Peyer's patch (tissue), 4 donors: ENCODE measurements at places on chromosomes 12 and 14.

GRCh38 chr14:73472185-73473114 is 14.1 kb upstream of the NUMB start:
- no peak for DNase-seq

DNA sequence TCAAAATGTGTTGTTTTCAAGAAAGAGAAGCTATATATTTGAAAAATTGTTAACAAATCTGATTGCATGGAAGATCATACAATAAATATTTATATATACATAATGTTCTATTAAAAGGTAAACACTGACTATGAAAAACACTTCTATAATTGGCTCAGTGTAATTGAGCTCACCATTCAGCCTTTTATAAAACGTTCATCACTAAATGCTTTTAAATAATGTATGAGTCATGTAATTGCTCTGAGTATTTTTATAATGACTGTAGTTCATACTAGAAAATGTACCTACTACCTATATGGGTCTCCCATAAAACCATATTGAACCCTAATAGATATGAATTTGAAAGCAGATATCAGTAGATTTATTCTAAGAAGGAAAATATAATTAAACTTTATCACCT is 240.4 kb upstream of the MGAT4C start:
- DNase-seq: no peak

GRCh38 chr12:68245180-68246021 is 8.0 kb downstream of the IL22 start:
- DNase-seq: no peak

DNA sequence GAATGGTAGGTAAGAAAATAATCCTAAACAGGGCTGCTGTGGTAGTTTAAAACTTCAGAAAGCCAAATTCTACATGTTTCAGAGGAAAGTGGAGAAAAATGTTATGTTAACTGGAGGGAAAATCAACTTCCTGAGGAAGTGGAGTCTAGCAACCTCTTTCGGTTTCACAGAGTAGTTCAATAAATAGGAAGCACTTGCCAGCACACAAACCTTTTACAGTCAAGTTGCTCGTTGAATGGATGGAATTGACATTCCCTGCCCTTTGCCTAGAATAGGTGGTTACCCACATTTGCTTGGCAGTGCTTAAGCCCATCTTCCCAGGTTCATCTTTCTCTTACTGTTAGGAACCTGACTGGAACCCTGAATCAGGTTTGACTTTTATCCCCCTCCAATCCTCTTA is 15.9 kb downstream of the ANKRD13A start:
- no peak for DNase-seq

DNA sequence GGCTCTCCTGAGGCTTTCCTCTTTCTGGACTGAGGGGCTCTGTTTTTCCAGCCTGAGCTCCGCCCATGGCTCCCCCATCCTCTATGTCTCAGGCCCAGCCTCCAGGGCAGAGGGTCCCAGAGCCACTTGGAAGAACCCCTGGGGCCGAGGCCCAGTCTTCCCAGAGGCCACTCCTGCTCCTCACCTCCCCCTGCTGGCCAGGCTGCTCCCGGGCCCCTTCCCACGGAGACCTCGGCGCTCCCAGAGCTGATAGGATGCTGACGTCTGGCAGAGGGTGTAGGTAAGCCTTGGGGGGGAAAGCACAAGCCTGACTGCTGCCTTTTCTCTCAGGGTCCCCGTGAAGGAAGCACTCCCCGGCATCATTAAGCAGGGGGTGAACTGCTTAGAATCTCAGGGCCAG is 51.4 kb downstream of the ERH start:
- peak; percentile 62 for DNase-seq

DNA sequence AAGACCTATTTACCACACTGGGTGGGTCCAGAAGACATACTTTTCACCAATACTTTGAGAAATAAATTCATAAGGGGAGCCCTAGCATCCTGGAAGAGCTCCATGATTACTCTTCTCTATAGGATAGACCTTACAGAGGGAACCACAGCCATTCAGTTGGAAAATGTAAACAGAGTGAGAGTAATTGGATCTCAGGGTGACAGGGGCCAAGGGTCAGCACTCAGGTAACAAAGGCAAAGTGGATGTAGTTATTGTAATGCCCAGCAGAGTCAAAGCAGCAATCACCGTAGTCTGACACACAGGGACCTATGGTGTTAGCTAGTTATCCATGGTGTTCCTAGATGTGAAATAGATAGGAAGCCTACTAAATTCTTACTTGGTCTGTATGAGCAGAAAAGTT is 10.8 kb upstream of the GTF2A1 start:
- DNase-seq: no peak

- no peak for DNase-seq
These were observed 11.0 kb upstream of the MLXIP start for GRCh38 chr12:122067548-122067947.

GRCh38 chr12:4143896-4144295 is 129.7 kb upstream of the CCND2 start:
- DNase-seq: no peak

DNA sequence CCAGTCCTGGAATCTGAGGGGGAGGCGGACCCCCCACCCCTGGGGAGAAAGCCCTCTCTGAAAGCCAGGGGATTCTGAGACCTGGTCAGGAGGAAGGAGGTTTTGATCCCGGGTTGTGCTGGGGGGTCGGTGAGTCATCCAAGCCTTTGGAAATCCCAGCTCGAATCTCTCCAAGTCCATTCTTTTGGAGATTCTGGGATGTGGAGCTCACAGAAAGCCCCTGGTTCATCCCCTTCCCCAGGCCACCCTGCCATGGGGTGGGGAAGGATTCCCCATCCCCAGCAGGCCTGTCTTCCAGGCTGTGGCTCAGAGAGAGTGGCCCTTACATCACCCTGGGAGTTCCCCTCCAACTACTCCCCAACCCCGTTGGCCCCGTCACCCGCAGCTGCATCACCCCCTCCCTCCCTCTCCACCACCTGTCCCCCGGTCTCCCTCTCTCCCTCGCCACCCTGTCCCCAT is 14.3 kb downstream of the EXOC3L4 start:
- DNase-seq: no peak

GRCh38 chr12:111046896-111047295 is 126.5 kb upstream of the MYL2 start:
- DNase-seq: no peak

- no peak for DNase-seq
These were observed 71.7 kb upstream of the PRICKLE1 start for GRCh38 chr12:42660968-42661937.

GRCh38 chr12:13941258-13942249 is 39.8 kb downstream of the GRIN2B start:
- peak; percentile 84 for DNase-seq

DNA sequence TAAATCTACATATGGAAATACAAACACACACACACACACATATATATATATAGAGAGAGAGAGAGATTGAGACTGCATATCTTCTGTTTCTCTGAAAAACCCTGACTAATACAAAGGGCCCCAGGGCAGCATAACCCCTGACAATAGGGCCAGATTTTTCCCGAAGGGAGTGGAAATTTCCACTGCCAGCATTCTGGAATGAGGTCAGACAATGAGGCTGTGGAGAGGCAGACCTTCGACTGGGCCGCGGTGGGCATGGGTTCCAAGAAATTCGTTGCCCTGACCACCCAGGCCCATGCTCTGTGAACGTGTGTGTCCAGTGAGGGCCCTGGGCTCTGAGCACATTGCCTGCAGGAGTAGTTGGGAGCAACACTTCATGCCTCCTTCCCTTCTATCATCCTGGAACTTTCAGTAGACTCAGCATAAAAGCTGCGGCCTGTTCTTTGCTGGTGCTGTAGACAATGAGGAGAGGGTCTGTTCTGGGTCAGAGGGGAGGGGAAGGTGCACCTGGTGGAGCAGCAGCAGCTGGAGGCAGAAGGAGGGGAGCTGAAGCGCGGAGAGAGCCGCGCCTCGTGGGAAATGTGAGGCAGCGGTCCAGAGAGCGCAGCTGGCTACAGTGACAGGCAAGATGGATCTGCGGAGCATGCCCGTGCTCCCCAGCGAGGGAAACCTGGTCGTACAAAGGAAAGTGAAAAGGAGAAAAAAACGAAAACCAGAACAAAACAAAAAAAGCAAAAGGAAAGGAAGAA is 25.6 kb upstream of the CCDC60 start:
- no peak for DNase-seq

DNA sequence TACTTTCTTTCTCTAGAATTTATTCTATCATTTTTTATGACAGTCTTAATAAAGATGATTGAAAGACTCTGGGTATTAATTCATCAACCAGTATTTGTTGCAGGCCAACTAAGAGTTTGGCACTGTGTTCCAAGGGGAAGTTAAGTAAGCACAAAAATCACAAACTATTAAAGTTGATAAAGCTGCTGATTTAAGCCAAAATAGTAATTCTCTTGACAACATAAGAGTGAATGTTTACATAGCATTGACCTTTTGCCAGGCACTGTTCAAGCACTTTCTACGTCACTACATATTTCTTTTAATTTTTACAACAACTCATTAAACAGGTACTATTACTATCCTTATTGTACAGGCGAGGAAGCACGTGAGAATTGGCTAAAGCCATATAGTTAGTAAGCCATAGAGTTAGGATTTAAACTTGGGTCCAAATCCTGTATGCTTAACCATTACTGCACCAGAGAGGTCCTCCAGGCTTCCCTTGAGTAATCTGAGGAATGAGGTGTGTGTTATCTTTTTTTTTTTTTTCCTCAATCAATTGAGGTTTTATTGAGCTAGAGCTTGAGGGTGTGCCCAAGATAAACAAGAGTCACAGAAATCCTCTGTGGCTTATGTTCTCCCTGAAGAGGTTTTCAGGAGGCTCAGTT is 1009.6 kb downstream of the DIO2 start:
- DNase-seq: no peak

DNA sequence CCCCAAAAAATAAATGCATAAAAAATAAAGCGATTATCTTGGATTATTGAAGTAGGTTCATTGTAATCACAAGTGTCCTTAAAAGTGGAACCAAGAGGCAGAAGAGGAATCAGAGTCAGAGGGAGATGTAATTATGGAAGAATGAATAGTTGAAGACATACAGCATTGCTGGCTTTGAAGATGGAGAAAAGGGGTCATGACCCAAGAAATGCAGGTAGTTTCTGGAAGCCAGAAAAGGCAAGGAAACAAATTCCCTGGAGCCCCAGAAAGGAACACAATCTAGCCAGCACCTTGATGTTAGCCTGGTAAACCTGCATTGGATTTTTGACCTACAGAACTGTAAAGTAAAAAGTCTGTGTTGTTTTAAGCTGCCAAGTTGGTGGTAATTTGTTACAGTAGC is 57.5 kb upstream of the PTGR2 start:
- DNase-seq: no peak
